Stimulated activated CD4-positive, alpha-beta T cell treated with anti-CD3 and anti-CD28 coated beads, Interleukin-1b, Interleukin-23, amount 100 ng/mL, for 4 hours (primary cell): ENCODE measurements at places on chromosomes 13 and 19.

- DNase-seq = no peak
Measured at GRCh38 chr19:4007836-4008539, 452 bp downstream of the PIAS4 start.

GRCh38 chr19:2758601-2759313 is 18.9 kb upstream of the SLC39A3 start:
- no peak for DNase-seq

- DNase-seq = no peak
Measured at GRCh38 chr13:46213242-46213641, 1.5 kb downstream of the LRRC63 start.

DNA sequence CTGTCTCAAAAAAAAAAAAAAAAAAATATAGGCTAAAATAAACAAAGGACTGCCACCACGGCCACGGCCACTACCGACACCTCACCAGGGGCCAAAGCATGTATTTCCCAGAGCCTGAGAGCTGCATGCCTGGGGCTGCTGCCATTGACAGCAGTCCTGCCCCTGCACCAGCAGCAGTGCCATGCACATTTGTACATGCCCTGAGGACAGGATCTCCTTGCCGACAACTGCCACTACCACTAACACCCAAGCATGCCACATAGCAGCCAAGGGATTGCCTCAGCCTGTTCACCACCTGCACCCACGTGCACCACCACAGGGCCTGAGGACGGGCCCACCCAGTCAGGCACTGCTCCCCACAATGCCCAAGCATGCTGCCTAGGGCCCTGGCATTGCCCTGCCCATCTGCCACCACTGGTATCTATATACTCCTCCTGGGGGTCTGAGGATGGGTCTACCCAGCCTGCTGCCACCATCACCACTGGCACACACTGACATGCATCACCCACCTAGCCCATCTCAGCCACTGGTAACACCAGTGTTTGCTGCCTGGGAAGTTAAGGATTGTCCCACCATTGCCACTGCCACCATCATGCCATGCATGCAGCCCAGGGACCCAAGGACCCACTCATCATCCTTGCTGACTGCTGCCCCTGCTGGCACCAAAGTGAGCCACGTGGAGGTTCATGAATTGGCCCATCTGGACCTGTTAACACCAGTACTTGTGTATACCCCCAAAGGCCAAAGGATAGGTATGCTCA is 10.6 kb upstream of the NUP62 start:
- DNase-seq = no peak

DNA sequence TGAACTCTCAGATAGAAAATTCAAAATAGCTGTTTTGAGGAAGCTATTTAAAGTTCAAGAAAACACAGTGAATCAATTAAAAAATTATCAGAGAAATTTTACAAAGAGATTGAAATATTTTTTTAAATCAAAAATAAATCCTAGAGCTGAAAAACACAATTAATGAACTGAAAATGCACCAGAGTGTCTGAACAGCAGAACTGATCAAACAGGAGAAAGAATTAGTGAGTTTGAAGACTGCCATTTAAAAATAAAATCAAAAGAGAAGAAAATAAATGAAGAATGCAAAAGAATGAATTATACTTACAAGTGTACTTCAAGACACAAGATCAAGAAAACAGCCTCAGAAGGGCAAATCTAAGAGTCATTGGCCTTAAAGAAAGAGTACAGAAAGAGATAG is 1000.2 kb upstream of the ATXN8OS start:
- no peak for DNase-seq

- DNase-seq = no peak
Measured at GRCh38 chr13:39224671-39225240, 186.5 kb downstream of the NHLRC3 start.

GRCh38 chr13:37595162-37595561 is 3.4 kb downstream of the POSTN start:
- DNase-seq = no peak

DNA sequence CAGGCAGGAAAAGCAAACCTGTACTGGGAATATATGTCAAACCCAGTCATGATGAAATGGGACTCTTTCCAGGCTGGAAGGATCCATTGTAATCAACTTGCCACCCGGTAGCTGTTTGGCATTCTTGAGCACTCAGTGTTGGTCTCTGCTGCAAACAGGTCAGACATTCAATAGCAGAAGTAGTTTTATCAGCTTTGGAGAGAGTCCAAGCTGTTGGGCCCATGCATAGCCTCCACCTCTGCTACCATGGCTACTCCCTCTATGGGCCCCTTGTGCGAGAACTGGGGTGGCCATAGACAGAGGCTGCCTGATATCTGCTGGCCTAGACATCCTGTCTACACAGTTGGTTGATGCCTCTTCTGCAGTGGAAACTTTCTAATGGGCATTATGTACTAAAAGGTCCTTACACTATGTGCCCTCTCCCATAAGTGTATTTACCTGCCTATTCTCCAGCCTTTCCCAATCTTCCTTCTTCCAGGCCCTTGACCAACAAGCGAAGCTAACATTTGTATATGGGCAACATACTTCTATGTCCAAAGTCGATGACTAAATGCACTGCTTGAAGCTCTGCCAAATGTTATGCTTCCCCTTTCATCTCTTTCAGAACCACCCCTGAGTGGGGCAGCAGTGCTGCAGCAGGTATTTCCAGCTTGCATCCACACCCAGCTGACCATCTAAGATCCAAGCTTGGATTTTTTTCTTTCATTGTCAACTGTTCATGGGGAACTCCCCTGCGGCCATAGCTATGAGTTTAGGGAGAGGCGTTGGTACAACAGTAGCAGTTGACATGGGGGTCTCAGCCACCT is 5.3 kb upstream of the RNF6 start:
- no peak for DNase-seq

- no peak for DNase-seq
Measured at GRCh38 chr13:21333186-21333585, 125.9 kb downstream of the ZDHHC20 start.

- no peak for DNase-seq
Measured at GRCh38 chr19:31516756-31517155, 167.5 kb upstream of the TSHZ3 start.

- no peak for DNase-seq
Measured at GRCh38 chr13:102757006-102757405, 16.6 kb downstream of the TEX30 start.

GRCh38 chr13:46575301-46575771 is 22.4 kb downstream of the LRCH1 start:
- DNase-seq = no peak

- no peak for DNase-seq
Measured at GRCh38 chr19:2491130-2491801, 15.3 kb downstream of the GADD45B start.

DNA sequence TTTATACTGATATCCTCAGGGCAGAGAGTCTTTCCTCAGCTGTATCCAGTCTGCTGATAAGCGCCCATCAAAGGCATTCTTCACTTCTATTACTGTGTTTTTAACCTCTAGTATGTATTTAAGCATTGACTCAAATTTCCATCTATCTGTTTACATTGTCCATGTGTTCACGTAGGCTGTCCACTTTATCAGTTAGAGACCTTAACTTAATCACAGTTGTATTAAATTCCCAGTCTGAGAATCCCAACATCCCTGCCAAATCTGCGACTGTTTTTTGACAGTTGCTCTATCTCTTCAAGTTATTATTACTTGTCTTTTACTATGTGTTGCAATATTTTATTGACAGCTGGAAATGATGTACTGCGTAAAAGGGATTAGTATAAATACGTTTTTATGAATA is 1613.7 kb upstream of the MIR17HG start:
- DNase-seq = no peak

DNA sequence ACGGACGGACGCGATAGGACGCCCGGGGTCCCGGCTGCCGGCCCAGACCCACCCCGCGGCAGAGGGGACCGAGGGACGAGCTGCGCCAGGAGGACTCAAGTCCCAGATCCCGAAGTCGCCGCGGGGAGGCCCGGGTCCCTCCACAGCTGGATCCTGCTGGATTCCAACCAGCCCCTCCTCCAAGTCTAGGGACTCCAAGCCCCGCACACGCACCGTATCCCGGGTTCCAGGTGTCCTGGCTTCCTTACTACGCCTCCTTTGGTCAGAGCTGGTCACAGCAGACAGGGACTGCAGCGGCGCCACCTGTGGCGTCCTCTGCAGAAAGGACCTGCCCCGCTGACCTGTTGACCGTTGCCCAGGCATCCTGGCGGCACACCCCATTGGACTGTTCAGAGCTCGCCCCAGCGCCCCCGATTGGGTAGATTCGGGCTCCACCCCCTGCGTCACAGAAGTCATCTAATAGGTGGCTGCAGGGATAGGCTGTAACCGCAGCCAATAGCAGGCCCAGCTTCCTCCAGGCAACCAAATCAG is 29.0 kb upstream of the ZNF709 start:
- DNase-seq = no peak

DNA sequence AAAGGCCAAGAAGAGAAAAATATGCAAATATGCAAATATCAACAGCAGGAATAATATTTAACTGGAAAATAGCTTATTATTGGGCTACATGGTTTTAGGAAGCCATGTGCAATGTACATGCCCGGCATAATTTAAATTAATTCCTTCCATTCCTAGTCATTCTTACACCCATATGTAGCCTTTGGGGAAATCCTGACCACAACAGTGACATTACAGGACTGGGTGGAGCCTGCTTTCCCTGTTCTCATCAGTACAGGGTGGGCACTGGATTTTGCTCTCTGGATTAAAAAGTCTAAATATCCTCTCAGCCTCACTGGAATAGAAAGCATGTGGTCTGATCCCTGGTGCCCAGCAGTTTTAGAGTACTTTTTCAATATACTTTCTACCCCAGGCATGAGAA is 198.2 kb downstream of the DNAJC15 start:
- DNase-seq = no peak

GRCh38 chr13:39512687-39513086 is 90.3 kb downstream of the LHFPL6 start:
- DNase-seq = no peak

DNA sequence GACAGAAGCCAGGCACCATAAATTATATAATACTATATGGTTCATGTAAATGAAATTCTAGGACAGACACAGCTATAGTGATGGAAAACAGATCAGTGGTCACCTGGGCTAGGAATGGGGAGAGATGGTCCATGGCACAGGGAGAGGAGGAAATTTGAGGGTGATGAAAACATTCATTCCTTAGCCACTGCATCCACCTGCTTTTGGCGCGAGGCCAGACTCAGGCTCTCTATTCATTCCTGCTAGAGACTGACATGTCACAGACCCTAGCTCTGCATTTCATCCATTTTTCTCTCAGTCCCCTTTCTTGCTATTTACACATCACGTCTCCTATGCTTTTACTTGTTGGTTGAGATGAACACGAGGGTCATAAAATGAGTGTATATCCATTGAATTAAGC is 628.3 kb upstream of the SLC10A2 start:
- DNase-seq = no peak

GRCh38 chr19:9883764-9884163 is 48.6 kb downstream of the PIN1 start:
- no peak for DNase-seq

- DNase-seq = no peak
Measured at GRCh38 chr19:49413348-49413747, 9.9 kb downstream of the PTH2 start.

- no peak for DNase-seq
Measured at GRCh38 chr19:39525205-39525604, 7.4 kb downstream of the EID2B start.

DNA sequence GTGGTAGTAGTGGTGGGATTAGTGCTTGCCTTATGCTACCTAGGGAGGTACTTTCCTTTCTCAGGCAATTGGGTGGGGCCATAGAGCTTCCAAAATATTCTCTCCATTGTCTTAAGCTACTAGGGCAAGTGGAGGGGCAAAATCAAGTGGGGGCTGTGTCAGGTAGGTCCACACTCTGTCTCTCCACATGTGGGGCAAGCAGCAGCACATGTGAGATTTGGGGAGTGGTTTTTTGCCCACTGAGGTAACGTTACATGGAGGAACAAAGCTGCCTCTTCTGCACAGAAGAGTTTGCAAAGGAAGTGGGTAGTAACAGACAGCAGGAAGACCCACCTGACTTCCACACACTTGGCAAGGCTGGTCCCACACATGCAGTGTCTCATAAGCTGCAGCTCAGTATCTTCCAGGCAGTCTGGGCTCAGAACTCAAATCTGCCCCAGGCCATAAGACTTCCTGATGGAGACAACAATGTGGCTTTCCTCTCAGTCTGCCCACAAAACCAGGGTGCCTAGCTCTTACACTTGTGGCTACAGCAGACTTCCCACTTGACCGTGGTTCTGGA is 1581.5 kb upstream of the PCDH20 start:
- no peak for DNase-seq

- DNase-seq = no peak
Measured at GRCh38 chr13:28585561-28585960, 73.4 kb upstream of the POMP start.

DNA sequence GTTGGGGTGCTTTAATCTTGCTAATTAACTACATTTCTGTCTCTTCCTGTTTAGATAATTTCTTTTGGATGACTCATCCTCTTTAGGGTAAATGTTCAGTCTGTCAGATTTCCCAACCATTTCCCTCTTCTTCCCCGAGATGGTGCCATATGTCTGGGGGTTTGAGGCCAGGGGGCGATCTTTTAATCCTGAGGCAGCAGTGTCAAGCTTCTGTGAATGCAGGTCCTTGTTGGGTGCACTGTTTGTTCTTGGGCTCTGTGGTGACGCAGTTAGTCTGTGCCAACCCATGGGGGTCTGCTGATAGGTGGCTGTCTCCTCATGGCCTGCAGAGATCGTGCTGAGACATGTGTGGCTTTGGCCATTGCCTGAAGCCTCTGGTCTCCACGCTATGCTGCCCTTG is 420.4 kb downstream of the NDFIP2 start:
- DNase-seq = no peak

DNA sequence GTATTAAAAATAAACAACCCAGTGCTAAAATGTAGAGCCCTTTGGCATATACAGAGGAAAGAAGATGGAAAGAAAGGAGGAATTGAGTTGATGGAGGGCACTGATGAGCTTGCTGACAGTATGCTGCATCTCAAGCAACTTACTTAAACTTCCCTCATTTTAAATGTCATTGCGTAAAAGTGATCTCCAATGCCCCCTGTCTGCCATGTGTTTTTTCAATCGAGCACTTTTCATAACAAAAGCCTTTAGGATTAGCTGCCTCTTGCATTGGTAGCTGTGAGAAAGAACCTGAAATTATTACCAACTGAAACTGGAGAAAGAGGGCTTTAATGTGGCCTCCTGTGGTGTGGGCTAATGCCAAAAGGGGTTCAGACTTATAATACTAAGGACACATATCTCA is 541.6 kb downstream of the SUCLA2 start:
- no peak for DNase-seq
